ENCODE measurements at places on chromosomes 7 and 10. TPM values are rescaled to one million over a fixed set of nuclear protein-coding genes. Genes with fewer than 3 reads are reported as not detected.

GRID1 gene
- 1.6 TPM for total RNA-seq

GRCh38 chr10:11003679-11004078 is 14.0 kb upstream of the CELF2 start:
- no peaks in the 10 kb centered on the region for H3K36me3 ChIP-seq
- no peak overlapping the region for H3K4me3 ChIP-seq
- no peak for DNase-seq
- no peaks in the 10 kb centered on the region for H3K27me3 ChIP-seq

GRCh38 chr10:49163741-49164140 is 24.4 kb downstream of the TMEM273 start:
- H3K36me3 ChIP-seq: no peaks in the 10 kb centered on the region
- no peak overlapping the region for H3K27ac ChIP-seq
- H3K27me3 ChIP-seq: no peaks in the 10 kb centered on the region
- H3K4me3 ChIP-seq: no peak overlapping the region
- no peaks in the 10 kb centered on the region for H3K4me1 ChIP-seq
- no peak for DNase-seq

DNA sequence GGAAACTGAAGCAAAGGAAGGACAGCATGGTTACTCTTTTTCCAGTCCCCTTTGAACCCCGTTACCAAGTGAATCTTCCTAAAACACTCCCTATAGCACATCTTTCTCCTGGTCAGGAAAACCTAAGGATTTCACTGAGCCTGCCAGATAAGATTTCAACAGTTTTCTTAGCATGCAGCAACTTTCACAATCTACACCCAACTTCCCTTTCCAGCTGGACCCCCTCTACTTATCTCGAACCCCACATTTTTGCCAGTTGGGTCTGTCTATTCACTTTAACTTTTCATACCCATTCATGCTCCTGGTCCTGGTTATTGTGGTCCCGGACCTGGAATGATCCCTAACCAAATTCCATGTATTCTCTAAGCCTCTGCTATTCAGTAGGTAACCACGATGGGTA is 14.9 kb upstream of the CPVL start:
- H3K27me3 ChIP-seq: no peaks in the 10 kb centered on the region
- H3K36me3 ChIP-seq: no peaks in the 10 kb centered on the region
- DNase-seq: no peak

- no peaks in the 10 kb centered on the region for H3K4me1 ChIP-seq
- no peaks in the 10 kb centered on the region for H3K36me3 ChIP-seq
- H3K27ac ChIP-seq: no peak overlapping the region
- DNase-seq: no peak
Measured at GRCh38 chr7:19491821-19492452, 216.9 kb downstream of the POLR1F start.

DNA sequence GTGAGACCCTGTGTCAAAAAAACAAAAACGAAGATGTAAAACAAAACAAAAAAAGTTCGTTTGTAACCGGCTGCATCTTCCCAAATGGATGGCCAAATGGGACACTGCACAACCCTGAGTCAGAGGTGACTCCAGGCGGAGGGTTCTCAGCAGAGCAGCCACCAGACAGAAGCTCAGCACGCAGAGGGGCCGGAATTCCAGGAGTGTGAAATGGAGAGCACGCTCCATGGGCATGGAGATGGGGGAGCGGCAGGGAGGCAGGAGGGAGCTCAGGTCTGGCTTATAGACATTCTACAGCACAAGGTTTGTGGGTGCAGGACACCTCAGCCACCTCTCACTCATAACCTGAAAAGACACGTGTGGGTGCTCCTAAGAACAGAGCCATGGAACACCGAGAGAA is 227.0 kb downstream of the MAD1L1 start:
- H3K4me1 ChIP-seq: no peaks in the 10 kb centered on the region
- no peaks in the 10 kb centered on the region for H3K27me3 ChIP-seq
- H3K27ac ChIP-seq: no peak overlapping the region
- H3K4me3 ChIP-seq: no peak overlapping the region
- H3K36me3 ChIP-seq: no peaks in the 10 kb centered on the region
- peak; percentile 6 for DNase-seq

DNA sequence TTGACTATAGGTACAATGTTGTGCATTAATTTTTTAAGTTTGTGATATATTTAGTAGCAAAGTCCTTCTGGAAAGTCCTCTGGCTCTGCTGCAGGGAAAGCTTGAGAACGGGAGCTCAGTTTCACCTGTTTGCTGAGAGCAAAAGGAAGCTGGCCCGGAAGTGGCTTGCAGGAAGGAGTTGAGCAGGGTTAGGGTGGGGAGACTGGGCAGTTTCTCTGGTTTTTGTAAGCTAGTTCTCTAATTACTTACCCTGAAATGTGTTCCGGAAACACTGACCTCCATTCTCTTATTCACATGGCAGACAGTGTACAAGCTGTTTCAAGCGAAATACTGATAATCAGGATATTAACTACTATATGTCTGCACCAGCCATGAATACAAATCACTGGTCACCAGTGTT is 22.3 kb downstream of the MAP3K8 start:
- no peaks in the 10 kb centered on the region for H3K27me3 ChIP-seq
- DNase-seq: peak; percentile 42
- H3K4me3 ChIP-seq: no peak overlapping the region

GRCh38 chr10:17003651-17004286 is 125.8 kb downstream of the CUBN start:
- H3K4me3 ChIP-seq: no peak overlapping the region
- peak overlapping the region; percentile 71 for H3K27ac ChIP-seq
- H3K27me3 ChIP-seq: no peaks in the 10 kb centered on the region
- peaks cover 13% of the 10 kb centered on the region for H3K4me1 ChIP-seq
- no peaks in the 10 kb centered on the region for H3K36me3 ChIP-seq

GRCh38 chr7:30657131-30657530 is 25.1 kb downstream of the CRHR2 start:
- no peaks in the 10 kb centered on the region for H3K4me1 ChIP-seq
- no peaks in the 10 kb centered on the region for H3K27me3 ChIP-seq
- H3K4me3 ChIP-seq: no peak overlapping the region
- H3K27ac ChIP-seq: no peak overlapping the region
- no peaks in the 10 kb centered on the region for H3K36me3 ChIP-seq
